ENCODE measurements at places on chromosomes 6 and 20. TPM values are rescaled to one million over a fixed set of nuclear protein-coding genes. Genes with fewer than 3 reads are reported as not detected.

Gene BNIP5
- total RNA-seq, result not detected

Gene ZNF512B
- total RNA-seq, result 20.0 TPM

Gene SLC44A4
- total RNA-seq, result 0.23 TPM

GRCh38 chr6:136846046-136846445, 23.7 kb downstream of the PEX7 start:
- H3K36me3 ChIP-seq, result peaks cover 29% of the 10 kb centered on the region
- no peaks in the 10 kb centered on the region for H3K27me3 ChIP-seq
- H3K4me3 ChIP-seq, result no peak overlapping the region

DNA sequence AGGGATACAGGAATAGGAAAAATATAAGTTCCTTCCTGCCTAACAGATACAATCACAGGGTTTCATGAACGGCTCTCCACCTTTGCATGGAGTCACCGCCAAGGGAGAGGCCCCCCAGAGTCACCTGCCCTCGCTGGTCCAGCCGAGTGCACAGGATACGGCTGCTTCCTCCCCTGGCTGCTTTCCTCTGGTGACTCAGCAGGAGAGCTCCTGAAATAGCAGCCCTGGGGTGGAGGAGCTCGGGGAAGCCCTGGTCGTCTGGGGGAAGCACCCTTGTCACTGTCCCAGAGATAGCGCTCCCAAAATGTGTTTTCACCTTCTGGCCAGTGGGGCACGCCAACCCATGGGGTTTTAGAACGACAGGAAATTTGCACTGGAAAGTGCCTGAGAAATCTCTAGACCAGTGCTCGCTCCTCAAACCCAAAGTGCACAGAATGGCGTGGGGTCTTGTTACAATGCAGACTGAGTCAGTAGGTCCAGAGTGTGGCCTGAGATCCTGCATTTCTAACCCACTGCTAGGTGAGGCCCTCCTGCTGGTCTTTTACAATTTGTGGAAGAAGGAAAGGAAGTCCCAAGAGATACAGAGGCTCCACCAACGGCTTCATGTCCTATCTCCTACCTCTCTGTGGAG, 35.9 kb upstream of the FAM50B start:
- no peaks in the 10 kb centered on the region for H3K36me3 ChIP-seq
- no peak overlapping the region for H3K4me3 ChIP-seq
- H3K27ac ChIP-seq, result no peak overlapping the region
- peaks cover 8% of the 10 kb centered on the region for H3K27me3 ChIP-seq
- no peaks in the 10 kb centered on the region for H3K4me1 ChIP-seq

GRCh38 chr6:14921170-14921569, 324.7 kb upstream of the JARID2 start:
- H3K36me3 ChIP-seq, result no peaks in the 10 kb centered on the region
- H3K4me1 ChIP-seq, result no peaks in the 10 kb centered on the region
- H3K4me3 ChIP-seq, result no peak overlapping the region
- no peak overlapping the region for H3K27ac ChIP-seq
- peaks cover 8% of the 10 kb centered on the region for H3K27me3 ChIP-seq

Data from activated T-cell treated with anti-CD3 and anti-CD28 coated beads, Interleukin-2, amount 50 U/mL, for 72 hours (primary cell).